Activated gamma-delta T cell (primary cell): ENCODE measurements at places on chromosomes 6 and 20.

DNA sequence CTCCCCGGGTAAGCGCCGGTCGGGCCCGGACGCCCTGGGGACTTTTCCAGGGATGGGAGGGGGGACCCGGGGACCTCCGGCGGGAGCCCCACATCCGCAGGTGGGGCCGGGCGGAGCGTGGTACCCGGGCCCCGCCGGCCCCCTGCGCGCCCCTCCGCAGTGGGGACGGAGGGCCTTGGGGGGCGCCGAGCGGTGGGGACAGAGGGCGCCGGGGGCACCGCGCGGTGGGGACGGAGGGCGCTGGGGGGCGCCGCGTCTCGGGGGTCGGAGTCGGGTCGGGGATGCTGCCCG, 270 bp downstream of the PLEKHG1 start:
- no peak for DNase-seq

DNA sequence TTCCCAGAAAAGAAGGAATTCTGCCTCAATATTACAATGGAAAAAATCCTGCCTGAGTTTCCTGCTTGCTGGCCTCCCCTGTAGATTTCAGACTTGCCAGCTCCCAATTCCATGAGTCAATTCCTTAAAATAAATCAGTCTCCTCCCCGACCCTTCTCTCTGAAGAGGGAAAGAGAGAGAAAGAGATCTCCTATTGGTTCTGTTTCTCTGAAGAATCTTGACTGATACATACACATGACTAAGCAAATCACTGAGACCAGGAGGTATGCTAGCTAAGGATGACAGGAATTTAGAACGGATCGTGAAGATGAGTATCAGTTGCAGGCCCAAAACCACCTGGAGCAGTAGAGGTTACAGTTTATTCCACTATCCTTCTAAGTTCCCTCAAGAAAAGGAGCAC, 11.3 kb upstream of the RBM24 start:
- no peak for DNase-seq

GRCh38 chr6:10687582-10687981, 6.8 kb downstream of the C6orf52 start:
- DNase-seq = no peak

DNA sequence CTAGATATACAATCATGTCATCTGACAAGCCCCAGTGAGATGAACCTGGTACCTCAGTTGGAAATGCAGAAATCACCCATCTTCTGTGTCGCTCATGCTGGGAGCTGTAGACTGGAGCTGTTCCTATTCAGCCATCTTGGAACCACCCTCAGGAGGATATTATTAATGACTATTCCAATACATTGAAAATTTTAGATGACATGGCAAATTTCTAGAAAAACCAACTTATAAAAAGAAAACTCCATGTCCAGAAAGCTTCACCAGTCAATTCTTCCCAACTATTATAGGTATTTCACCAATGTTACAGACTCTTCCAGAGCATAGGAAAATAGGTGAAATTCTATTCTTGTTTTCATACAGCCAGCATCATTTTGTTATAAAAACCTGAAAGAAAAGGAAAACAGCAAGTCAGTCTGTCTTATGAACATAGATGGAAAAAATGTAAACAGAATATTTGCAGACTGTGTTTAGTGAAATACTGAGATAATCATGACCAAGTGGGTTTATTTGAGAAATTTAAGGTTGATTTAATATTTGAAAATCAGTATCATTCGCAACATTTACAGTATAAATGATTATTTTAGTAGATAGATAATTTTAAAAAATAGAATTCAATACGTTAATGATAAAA, 43.3 kb downstream of the ATRN start:
- no peak for DNase-seq

DNA sequence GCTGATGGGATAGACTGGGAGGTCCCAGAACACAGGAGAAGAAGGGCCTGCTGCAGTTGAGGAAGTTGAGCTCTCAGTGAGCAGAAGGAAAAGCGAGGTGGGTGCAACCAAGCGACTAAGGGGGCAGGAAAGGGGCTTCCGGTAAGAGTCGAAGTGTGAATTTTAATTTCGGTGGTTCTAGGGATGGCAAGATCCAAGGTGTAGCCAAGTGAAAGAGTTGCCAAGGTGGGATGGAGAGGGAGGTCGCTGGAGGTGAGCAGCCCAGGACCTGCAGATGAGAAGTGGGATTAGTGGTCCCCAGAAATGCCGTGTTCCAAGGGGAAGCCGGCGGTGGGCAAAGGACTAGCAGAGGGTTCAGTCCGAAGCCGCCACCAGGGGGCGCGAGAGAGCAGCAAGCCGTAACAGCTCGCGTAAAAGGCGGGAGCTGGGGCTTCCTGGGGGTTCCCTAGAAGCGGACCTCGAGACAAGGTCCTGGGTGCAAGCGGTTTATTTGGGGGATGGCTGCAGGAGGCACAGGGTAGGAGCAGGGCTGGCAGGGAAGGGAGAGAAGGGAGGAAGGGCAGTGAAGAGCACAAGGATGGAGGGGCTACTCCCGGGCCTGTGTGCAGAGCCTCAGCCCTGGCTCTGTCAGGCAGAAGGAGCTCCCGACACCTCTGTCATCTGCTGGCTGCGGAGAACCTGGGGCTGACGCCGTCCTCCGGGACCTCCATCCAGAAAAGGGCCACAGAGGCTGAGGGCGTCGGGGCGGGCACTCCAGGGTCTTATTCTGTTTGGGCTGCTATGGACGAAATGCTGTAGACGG, 103.6 kb downstream of the PAX1 start:
- DNase-seq = no peak

GRCh38 chr6:67131827-67132226, 1424.8 kb upstream of the EYS start:
- no peak for DNase-seq

- DNase-seq = no peak
Observed at GRCh38 chr6:53827531-53827930, 32.7 kb downstream of the LRRC1 start.

GRCh38 chr6:89412071-89413005, at the start of gene RRAGD:
Gene RRAGD, minus strand, starts transcription at chr6:89412273. Its CDS starts 280 bp downstream, at chr6:89411993.
- peak; percentile 30 for DNase-seq

DNA sequence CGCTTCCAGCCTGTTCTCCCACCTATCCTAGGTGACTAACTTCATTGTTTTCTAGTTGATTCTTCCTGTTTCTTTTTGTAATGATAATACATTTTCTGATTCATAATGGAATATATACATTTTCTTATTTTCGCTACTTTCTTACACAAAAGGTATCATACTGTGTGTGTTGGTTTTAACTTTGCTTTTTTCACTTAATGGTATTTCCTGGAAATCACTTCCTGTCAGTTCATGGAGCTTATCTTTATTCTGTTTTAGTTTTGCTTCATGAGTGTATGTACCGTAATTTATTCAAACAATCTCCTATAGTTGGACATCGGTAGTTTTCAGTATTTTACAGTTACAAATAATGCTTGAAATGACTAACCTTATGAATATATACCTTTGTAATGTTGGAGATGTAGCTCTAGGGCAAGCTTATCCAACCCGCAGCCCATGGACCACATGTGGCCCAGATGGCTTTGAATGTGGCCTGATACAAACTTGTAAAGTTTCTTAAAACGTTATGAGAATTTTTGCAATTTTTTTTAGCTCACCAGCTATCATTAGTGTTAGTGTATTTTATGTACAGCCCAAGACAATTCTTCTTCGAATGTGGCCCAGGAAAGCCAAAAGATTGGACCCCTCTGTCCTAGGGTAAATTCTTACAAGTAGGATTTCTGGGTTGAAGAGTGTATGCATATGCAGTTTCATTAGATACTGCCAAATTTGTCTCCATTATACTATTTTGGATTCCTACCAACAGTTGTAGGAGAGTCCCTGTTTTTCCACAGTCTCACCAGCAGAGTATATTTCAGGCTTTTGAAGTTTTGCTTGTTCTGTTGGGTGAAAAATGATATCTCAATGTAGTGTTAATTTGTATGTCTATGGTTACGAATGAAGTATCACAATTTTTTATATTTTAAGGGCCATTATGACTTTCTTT, 16.7 kb downstream of the TRMT11 start:
- no peak for DNase-seq

- DNase-seq = no peak
Observed at GRCh38 chr6:44021589-44022295, 105.5 kb downstream of the MRPL14 start.

GRCh38 chr6:15929685-15930084, 199.2 kb upstream of the MYLIP start:
- no peak for DNase-seq

- no peak for DNase-seq
Observed at GRCh38 chr6:41692080-41692675, 43.2 kb downstream of the TFEB start.

DNA sequence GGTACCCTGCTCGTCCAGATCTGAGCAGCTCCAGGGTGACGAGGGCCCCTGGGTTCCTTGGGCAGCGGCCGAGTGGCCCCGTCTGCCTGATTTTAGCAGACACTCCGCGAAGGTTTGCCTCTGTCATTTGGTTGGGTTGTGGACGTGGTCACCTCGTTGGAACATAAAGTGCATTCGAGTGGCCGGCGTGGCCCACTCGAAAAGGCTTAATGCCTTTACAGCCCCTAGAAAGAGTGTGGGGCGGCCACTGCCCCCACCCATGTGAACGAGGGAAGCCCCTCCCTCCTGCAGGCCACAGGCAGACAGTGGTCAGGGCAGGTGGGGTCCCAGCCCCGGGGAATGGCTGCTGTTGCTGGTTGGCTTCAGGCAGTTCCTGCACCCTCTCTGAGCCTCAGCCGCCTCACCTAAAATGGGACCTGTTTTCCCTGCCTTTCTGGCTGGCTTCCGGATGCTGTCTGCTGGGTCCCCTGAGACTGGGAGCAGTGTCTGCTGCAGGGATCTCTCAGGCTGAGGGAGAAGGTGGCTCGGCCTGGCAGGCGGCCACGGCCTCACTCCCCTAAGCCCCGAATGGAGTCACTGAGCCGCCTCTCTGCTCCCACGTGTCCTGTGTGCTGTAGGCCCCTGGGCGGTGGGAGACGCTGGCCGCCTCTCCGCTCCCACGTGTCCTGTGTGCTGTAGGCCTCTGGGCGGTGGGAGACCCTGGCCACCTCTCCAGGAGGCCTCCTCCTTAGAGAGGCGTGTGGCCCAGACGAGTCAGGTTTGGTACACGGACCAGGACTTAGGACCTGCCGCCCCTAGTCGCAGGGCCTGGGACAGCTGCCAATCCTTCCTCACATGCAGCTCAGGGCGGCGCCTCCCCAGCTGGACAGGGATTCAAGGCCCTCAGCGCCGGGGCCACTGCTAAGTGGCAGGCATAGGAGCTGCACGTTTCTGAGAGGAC, 233.0 kb downstream of the ERMARD start:
- no peak for DNase-seq

GRCh38 chr6:135289816-135290215, 108.7 kb downstream of the MYB start:
- DNase-seq = no peak

GRCh38 chr6:107812234-107812769, 11.8 kb downstream of the SCML4 start:
- DNase-seq = no peak

DNA sequence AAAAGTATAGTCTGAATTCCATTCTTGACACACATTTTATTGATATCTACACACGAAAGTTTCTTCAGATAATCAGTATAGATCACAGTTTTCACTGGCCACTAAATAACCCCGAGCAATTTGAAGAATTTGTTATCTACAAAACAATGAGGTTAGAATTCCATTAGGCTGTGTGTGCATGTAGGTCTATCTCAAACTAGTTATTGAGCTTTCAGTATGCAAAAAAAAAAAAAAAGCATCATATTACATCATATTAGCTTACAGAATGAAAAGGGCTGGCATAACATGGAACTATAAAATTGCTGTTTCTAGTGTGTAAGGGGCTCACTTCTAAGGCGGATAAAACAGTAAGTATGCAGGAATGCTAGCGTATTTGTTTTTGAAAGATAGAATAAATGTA, 59.5 kb upstream of the ADGRG6 start:
- DNase-seq = no peak

GRCh38 chr6:91694016-91694654, 1107.3 kb upstream of the MAP3K7 start:
- no peak for DNase-seq

DNA sequence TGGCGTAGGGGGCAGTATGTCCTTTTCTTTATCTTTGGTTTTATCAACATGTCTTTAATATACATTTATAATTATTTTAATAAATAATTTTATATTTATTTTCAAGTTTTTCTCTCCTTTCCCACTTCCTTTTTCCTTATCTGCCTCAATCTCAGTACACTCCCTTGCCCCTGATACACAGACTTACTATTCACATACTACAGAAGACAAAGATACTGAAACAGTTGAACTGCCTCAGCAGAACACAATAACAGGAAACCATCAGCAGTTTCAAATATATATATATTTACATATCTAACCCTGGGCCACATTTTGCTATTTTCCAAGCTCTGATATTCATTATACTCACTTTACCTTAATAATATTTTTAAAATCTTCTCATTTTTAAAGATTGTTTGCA, 19.8 kb downstream of the IBTK start:
- DNase-seq = no peak

DNA sequence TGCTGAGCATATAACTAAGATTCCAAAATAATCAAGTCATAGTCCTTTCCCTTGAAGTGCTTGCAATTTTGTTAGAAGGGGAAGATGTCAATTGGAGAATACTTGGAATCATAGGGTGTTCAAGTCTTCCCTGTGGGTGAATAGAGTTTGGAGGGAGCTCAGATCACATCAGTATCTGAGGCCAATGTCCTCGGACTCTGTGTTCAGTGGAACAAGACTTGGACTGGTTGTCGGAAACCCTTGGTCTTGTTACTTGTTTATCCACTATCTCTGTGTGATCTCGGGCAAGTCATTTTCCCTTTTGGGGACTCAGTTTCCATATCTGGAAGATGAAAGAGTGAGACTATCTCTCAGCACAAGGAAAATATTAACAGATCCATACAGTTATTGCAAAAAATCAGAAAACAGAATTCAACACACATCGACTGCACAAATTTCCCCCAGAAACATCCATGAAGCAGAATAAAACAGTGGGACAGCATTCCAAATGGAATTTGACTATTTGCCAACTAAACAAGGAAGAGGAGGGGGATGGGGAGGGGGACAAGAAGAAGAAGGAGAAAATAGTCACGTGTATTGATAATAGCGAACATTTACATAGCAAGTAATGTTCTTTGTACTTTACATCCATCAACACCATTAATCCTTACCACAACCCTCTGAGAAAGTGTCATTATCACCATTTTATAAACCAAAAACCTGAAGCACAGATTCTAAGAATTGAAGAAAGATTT, 3.9 kb upstream of the EDEM2 start:
- DNase-seq = no peak

DNA sequence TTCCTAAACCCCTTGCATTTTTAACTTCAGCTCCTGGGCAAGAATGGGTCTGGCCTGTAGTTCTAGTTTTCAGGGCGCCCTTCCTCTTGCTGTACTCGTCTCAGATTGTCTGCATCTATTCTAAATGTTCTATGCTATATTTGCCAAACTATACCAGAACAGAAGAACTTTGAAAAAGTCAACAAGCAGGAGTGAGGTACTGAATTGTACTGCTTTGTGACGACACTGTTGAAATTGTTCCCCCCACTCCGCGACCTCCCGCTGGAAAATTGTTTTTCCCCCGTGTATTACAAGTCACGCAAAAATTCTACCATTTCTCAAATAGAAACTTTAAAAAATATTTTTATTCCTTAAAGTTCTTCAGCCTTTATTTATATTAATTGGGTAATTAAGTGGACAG, 73.9 kb downstream of the CBFA2T2 start:
- DNase-seq = no peak
